Central memory CD8-positive, alpha-beta T cell (primary cell): ENCODE measurements at places on chromosomes 7 and 10.
A peak's percentile ranks its signal among the peaks of the same experiment; 100 is the strongest.

- DNase-seq: no peak
Measured at GRCh38 chr10:42744134-42744701, 38.4 kb upstream of the BMS1 start.

- DNase-seq: no peak
Measured at GRCh38 chr7:48522692-48523091, 351.4 kb downstream of the ABCA13 start.

DNA sequence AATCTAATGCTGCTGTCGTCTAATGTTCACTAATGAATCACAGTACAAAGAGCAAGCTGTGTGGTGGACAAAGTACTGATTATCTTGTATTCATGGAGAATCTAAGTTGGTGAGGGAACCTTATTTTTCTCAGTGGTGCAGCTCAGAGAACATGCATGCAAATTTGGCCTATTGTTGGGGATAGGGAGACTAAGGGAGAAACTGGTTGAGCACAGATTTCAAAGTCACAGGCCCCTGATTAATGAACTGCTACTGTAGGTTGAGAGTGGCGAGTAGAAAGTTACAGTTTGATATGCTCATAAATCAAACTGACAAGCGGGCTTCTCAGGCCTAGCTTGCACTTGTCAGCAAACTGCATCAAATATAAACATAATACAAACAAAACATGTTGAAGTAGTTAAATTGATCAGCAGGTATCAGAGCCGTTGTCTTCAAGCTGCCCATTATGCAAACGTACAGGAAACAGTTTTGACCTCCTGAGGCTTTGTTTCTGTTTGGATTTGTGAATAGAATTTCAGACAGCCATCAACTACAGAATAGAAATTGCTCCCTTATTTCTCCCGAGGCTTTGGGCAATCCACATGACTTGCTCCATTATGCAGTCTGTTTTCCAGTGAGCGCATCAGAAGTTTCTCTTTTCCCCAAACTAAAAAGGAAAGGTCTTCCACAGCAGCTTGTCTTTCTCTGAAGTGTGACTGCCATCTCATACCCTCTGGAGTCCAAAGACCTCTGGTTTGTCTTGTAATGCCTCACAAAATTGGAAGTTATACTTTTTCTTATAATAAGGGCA lies 215.8 kb downstream of the FOXP2 start:
- DNase-seq: no peak

DNA sequence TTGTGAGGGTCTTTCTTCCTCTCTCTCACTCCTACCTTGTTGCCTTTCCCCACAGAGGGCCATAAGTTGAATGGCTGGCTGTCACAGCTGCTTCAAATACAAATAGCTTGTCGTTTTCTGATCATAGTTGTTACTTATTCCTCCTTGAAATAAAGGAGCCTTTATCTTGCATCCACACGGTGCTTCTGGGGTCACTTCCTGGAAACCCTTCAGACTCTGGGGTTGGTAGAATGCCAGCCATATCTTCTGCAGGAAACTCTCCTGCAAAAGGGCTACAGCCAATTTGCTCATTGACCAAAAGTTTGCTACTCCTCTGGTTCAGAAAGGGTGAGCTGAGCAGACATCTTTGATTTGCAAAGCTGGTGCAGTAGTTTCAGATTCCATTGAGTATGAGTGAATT lies 70.4 kb downstream of the FAM185A start:
- DNase-seq: no peak

GRCh38 chr10:128631801-128632241 lies 505.6 kb upstream of the MKI67 start:
- no peak for DNase-seq

- no peak for DNase-seq
Measured at GRCh38 chr7:26584987-26585665, 279.3 kb downstream of the SKAP2 start.

- no peak for DNase-seq
Measured at GRCh38 chr10:111085690-111086353, 9.0 kb downstream of the ADRA2A start.

DNA sequence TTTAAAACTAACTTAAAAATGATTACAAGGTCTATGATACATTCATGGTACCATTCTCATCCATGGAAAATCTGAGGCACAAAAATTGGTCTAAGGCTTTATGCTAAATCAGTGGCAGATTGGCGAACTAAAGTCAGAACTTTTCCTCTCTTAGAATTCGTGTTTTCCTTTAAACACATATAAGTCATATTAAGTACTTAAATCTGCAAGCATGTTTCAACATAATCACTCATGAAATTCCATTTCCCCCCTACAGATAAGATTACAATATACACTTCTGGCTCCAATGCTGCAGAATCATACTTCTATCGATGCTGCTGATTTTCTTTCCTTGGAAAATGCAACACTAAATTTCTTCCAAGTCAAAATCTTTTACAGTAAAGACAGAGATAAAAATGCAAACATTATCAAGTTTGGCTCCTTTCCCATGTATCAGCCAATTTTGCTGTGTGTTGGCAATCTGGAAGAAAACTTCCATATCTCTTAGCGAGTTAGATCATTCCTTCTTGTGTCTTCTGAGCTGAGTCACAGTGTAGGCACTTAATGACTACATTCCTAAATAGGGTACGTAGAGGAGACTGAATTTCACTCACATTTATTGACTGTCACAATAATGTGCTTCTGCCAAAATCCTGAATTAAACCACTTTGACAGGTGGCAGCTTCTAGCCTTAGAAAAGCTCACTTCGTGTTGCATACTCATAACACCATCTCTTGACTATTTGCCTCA lies 76.4 kb upstream of the LRRC17 start:
- no peak for DNase-seq

GRCh38 chr10:116126954-116127695 lies 145.9 kb downstream of the GFRA1 start:
- no peak for DNase-seq

DNA sequence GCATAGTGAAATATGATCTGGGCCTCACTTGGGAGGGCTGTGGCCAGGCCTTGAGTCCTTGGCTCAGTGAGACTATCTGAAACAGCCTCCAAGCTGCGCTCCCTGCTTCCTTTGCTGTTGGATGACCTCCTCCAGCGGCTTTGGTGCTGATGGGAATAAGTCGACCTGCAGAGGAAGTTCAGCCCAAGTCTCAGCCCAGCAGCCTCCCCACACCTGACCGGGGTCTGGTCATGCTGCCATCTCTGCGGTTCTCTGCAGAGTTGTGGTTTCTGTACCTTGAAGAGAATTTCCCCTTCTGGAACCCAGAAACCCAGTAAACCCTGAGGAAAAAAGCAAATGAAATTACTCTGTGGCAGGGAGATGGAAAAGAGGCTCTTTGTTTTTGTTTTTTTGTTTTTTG lies 4.6 kb upstream of the RBAK start:
- DNase-seq: no peak

DNA sequence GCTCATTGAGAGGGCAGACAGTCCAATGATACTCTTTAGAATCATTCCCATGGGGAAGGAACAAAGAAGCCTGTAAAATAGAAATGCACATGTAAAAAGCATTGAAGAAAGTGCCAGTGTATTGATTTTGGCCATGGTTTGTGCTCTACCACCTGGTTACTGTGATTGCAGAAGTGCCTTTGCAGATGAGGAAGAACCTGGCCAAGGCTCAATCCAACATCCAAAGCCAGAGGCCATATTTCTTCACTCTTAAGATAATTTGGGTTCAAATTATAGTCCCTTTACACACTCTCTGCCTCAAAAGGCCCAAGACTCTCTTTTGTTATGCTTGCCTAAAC lies 122.1 kb downstream of the EGFR start:
- no peak for DNase-seq

GRCh38 chr10:45410807-45411606 lies 37.0 kb downstream of the ALOX5 start:
- no peak for DNase-seq

DNA sequence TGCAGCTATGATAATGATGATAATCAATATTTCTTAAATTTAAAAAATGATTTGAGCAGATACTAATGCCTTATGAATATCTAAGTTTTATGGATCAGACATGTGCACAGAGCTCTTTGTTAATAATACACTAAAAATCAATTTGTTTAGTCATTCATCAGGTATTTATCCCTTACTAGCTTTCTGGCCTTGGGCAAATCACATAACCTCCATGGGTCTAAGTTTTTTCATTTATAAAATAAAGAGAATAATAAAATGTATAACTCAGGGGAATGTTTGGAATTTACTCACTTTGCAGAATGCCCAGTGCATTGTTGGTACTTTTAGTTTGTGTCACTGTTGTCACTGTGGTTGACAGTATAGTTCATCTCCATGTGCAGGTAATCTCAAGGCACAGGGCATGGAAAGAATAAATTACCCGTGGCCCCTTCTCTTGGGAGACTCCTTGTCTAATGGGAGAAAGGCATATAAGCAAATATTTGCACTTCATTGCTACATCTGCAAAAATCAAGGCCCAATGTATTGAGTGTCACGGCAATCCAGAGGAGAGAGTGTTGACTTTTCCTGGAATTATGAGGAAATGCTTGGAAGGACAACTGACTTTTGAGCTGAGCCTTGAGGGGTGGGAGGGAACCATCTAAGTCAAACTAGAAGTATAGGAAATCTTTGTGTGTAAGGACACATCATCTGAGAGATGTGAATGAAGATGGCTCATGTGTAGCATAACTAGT lies 64.7 kb upstream of the CTTNBP2 start:
- DNase-seq: no peak

- DNase-seq: peak; percentile 45
Measured at GRCh38 chr10:74825371-74826141, 844 bp upstream of the KAT6B start.

DNA sequence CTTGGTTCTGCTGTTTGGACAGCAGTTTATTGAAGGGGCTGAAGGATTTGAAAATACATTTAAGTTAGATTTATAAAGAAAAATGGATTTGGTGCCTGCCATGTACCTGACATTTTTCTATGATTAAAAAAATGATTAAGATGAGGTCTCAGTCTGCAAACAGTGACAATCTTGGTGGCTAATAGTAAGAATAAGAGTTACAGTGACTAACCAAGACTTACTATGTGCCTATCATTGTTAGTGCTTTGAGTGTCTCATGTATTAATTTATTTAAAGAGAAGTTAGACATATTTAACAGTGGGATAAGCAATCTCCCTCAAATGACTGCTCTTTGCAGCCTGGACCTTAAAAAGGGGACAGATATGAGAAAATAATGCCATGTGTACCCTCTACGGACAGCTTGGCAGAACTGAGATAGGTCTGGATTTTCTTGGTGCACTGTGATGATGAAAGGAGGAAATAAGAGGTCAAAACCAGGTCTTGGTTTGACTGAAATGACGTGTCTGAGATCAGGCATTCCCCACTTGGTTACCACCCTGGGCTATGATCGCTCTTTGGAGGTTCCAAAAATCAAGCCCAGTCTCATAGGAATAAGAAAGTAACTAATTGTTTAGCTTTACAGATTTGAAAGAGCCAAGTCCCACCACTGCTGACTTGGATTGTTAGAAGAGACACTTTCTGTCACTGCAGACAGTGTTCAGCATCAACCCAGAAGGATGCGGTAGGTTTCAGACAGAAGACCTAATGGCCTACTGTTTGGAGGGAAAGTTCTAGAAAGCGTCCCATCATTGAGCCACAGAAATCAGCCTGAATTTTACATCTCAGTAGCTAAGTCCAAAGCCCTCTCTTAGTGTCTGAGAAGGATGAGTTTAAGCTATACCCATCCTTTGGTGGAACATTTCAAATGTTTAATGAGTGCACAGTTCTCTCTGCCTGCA lies 2.1 kb downstream of the CASP7 start:
- no peak for DNase-seq

GRCh38 chr10:124198871-124199270 lies 105.5 kb upstream of the CHST15 start:
- DNase-seq: no peak

DNA sequence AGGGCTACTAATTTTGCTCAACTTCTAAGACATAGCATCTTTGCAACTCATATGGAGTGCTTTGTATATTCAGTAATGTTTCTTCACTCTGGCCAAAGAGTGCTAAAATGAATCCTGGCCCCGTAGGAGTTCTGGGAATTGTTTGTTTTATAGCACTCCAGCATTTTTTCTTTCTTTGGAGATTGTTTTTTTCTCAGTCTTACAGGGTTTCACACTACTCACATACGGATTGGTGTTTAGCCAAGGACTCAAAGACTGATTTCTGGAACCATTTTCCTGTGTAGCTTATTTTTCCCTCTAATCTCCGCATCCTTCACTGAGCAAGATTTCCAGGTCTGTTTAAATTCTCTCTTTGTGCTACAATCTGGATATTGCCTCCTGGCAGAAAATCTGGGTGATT lies 6.4 kb downstream of the TAS2R41 start:
- DNase-seq: no peak

GRCh38 chr7:133568544-133568943 lies 315.7 kb downstream of the EXOC4 start:
- DNase-seq: no peak

DNA sequence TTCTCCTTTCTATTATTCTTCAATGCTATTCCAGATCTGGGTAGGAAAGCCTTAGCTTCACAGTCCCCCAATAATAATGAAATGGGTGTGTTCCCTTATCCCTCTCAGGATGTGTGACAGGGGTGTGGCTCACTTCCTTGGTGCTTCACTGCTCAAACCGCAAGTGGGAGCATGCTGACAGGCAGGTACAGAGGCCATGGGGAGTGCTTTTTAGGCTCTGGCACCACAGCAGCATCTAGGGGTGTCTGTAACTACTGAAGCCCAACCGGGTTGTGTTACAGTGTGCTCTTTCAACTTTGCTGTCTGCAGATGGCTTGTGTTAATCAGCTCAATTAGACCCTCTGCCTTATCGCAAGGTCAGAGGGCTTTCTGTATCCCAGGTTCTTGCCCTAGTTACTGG lies 79.4 kb upstream of the CYP2C9 start:
- no peak for DNase-seq

DNA sequence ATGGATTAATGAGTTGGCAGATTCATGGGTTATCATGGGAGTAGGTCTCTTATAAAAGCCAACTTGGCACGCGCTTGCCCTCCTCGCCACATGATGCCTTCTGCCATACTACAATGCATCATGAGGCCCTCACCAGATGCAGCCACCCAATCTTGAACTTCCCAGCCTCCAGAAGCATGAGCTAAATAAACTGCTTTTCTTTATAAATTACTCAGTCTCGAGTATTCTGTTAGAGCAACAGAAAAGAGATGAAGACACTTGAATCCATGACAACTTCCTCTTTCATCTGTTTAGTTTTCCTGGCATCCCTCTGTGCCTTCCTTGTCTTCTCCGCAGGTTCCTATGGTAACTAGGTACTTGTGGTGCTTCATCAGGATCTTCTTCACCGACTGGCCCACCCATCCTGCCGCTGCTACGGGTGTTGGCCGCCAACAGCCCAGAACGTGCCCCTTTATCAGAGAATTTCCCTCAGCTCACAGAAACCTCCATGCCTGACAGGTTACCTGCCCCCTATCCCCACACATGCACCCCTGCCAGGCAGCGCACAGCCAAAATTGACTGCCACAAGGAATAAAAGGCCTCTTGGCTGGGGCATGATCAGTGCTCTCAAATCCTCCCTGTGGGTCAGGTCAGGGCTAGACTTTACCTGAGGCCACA lies 28.0 kb upstream of the PPIF start:
- no peak for DNase-seq

GRCh38 chr7:25485026-25485425 lies 256.7 kb upstream of the NPVF start:
- DNase-seq: no peak

- DNase-seq: no peak
Measured at GRCh38 chr7:128530855-128531104, 54.2 kb downstream of the METTL2B start.

- DNase-seq: no peak
Measured at GRCh38 chr10:80660736-80661135, 123.0 kb downstream of the SH2D4B start.
